ENCODE measurements at places on chromosomes 13 and 19.

- no peak for DNase-seq
Observed at GRCh38 chr13:44601586-44601985, 25.5 kb upstream of the TSC22D1 start.

GRCh38 chr19:57888560-57889231 lies at the start of gene ZNF814:
Gene ZNF814, minus strand, starts transcription at chr19:57889037. Its CDS starts 235 bp downstream, at chr19:57888802.
- peak; percentile 72 for DNase-seq

DNA sequence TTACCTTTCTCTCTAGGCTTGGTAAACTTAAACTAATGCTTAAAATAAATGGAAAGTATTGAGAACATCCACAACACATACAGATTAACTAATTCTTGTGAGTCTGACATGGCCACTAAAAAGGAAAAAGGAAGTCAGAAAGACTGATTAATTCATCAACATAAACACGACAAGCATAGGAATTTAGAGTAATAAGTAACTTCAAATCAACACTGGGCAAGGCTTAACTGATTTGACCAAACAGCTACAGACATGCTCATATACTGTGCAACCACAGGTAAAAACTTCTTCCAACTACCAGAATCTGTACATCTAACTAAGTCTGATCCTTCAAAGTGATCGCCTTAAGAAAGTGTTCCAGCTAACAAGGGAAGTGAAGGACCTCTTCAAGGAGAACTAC lies 20.5 kb downstream of the UGGT2 start:
- no peak for DNase-seq

DNA sequence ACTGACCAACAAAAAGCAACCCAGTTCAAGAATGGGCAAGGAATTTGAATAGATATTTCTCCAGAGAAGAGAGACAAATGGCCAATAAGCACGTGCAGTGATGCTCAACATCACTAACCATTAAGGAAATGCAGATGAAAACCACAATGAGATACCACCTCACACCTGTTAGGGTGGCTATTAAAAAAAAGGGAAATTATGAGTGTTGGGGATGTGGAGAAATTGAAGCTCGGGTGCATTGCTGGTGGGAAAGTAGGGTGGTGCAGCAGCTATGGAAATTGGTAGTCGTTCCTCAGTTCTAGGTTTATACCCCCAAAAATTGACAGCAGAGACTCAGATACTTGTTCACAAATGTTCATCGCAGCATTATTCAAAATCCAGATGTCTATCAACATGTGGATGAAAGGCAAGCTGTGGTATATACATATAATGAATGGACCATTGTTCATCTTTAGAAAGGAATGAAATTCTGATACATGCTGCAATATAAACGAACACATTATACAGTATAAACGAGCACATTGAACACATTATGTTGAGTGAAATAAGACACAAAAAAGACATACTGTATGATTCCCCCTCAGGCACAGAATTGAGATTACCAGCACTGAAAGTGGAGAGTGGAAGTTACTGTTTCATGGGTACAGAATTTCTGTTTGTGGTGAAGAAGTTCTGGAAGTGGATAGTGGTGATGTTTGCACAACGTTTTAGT lies 927 bp downstream of the CHAMP1 start:
- no peak for DNase-seq

DNA sequence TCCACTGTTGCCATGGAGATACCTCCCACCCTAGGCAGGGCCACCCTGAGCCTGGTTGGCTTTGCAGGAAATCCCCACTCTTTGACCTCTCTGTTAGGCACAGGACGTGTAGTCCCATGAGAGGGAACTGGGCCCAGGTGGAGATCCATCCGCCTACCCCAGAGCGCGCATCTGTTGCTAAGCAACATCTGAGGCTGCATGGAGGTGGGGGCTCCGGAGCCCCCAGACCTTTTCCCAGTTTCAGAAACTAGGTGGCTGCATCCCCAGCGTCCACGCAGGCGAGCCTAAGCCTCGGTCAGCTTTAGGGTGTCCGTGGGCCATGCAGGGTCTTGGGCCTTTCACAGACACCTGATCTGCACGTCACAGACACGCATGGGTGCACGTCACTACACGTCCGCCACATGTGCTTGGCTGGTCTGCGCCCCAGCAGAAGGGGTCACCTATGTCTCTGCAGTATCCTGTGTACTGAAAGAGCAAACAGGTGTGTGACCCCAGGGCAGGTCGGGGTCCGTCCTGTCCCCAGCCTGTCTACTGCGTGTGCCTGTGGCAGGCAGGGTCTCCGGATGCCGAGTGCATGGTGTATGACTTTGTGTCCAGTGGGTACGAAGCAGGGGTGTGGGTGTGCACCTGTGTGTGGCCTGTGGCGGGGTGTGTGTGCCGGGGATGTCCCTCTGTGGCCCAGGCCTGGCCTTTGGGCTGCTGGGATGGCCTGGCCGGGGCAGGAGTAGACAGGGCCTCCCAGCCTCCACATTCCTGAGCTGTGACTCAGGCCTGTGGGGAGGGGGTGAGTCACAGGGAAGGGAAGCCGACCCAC lies 4.1 kb upstream of the CIRBP start:
- no peak for DNase-seq

DNA sequence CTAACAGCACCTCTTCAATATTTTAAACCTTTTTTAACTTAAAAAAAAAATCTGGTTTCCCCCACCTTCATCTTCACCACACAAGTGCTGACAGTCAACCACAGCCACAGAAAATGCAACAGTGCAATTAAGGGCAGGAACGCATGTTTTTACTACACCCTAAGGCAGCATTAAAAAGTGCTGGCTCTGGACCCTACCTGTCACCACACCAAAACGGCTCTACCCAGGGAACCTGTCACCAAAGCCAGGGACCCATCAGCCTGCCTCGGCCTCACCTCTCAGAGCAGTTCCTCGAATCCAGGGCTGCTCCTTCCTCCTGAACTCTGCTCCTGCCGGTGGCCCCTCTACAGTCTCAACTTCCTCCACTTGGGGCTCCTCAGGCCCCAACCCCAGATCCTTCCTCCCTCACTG lies 22.5 kb upstream of the SLC35E1 start:
- peak; percentile 25 for DNase-seq

GRCh38 chr19:639253-640160 lies at the start of gene FGF22:
Gene FGF22, plus strand, starts transcription at chr19:639879. Its CDS starts 47 bp downstream, at chr19:639926.
- peak; percentile 96 for DNase-seq

DNA sequence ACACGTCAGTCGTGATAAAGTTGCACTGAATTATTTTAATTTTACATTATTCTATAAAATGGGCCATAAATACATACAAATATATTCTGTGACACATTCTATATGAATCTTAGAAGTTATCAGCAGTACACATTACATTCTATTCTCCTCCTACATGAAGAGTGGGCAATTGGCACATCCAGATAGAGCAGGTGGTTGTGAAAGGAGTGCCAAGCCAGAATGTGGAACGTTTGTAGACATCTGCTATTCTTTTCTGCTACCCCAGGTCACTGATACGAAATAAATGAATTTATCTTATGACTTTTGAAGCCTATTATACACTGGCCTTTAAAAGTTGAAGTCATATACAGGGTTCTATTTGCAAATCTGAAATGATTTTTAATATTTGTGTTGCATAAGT lies 373.2 kb downstream of the PCDH17 start:
- DNase-seq = no peak

GRCh38 chr13:23320926-23321534 lies 112.5 kb downstream of the SACS start:
- no peak for DNase-seq

DNA sequence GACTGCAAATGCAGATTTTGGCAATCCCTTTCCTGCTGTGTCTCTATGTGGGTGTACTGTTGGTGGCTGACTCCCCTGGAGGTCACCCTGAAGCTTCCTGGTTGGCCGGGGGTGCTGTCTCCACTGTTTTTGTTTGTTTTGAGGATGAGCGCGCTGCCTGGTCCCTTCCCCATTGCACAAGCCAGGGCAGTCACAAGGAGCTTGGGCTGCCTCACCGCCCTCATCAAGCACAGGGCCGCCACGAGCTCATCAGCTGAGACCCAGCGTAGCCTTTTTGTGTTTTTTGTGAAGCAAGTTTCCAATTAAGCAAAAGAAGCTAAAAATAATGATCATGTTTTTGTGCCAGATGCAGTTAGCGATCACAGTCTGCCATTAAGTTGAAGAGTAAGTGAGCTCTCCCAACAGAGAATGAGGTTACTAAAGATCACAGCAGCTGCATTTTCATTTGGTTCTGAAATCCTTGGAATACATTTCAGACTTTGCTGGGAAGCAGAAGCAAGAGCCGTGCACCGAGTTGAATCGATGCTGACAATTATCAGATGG lies 57.8 kb downstream of the GGACT start:
- no peak for DNase-seq

All from T follicular helper cell (primary cell).